ENCODE measurements at places on chromosomes 11 and 22. TPM values are rescaled to one million over a fixed set of nuclear protein-coding genes. Genes with fewer than 3 reads are reported as not detected.

The MS4A12 gene
- total RNA-seq = not detected

The CRYBA4 gene
- not detected for total RNA-seq

The SULT4A1 gene
- 1.7 TPM for total RNA-seq

The HOATZ gene
- total RNA-seq = not detected

The NR1H3 gene
- total RNA-seq = 73.2 TPM

The ETS1 gene
- 154 TPM for total RNA-seq

The TREH gene
- total RNA-seq = not detected

The SCGB1D2 gene
- not detected for total RNA-seq

The OR2D2 gene
- not detected for total RNA-seq

The XKR3 gene
- not detected for total RNA-seq

The ZNF280B gene
- 1.1 TPM for total RNA-seq

The NXPE4 gene
- total RNA-seq = not detected

The DNAJB7 gene
- not detected for total RNA-seq

The MYEOV gene
- total RNA-seq = 31.4 TPM

The HNRNPUL2 gene
- 37.7 TPM for total RNA-seq

The TMEM86A gene
- total RNA-seq = 6.1 TPM

The RASD2 gene
- 1.6 TPM for total RNA-seq

The PARVG gene
- total RNA-seq = 23.0 TPM

The LIF gene
- total RNA-seq = 34.8 TPM

The FOSL1 gene
- total RNA-seq = 58.3 TPM

The LIPT2 gene
- total RNA-seq = 1.3 TPM

The MACROD1 gene
- total RNA-seq = 19.5 TPM

The RAG1 gene
- 0.35 TPM for total RNA-seq

The CCDC90B gene
- 30.3 TPM for total RNA-seq

The ZNF214 gene
- 0.96 TPM for total RNA-seq

The MS4A4E gene
- total RNA-seq = 3.2 TPM

The MYO18B gene
- total RNA-seq = 0.10 TPM
